ENCODE measurements at places on chromosomes 2 and 18.
A peak's percentile ranks its signal among the peaks of the same experiment; 100 is the strongest.

GRCh38 chr2:189305291-189305943 is 125.9 kb upstream of the COL5A2 start:
- DNase-seq = no peak

- no peak for DNase-seq
Observed at GRCh38 chr2:217875138-217875537, 127.7 kb downstream of the TNS1 start.

- DNase-seq = no peak
Observed at GRCh38 chr2:146392631-146393030, 1452.2 kb upstream of the ACVR2A start.

- no peak for DNase-seq
Observed at GRCh38 chr2:197675711-197676188, 363 bp upstream of the RFTN2 start.

DNA sequence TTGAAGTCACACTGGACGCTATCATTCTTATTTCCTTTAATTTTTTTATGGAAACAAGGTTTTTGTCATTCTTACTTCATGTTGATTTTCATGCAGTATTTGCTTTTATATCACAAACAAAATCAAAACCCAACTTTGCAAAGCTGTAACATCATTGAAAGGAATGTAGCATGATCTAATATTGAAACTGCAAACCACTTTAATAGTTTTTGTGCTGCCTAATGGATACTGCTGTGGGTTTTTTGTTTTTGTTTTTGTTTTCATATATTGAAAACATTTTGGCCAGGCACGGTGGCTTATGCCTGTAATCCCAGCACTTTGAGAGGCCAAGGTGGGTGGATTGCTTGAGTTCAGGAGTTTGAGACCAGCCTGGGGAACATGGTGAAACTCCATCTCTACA is 81.6 kb downstream of the MAP2 start:
- DNase-seq = no peak

DNA sequence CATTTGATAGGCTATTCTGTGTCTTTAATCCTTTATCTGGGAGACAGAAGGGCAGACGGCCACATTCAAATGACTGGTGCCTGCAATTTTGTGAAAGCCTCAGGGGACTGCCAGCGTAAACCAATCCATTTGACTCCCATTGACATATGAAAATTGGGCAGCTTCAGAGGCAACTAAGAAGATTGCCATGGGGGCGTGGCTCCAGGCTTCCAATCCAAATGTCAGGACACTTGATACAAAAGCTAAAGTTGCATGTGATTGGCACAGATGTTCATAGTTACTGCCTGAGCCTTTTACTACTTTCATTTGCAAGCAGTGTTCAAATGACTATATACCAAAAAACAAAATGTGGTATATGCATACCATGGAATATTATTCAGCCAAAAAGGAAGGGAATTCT is 42.0 kb downstream of the SPC25 start:
- DNase-seq = no peak

GRCh38 chr2:96869281-96869821 is 529 bp downstream of the SEMA4C start:
- no peak for DNase-seq

- DNase-seq = no peak
Observed at GRCh38 chr2:10289891-10290290, 12.8 kb upstream of the HPCAL1 start.

DNA sequence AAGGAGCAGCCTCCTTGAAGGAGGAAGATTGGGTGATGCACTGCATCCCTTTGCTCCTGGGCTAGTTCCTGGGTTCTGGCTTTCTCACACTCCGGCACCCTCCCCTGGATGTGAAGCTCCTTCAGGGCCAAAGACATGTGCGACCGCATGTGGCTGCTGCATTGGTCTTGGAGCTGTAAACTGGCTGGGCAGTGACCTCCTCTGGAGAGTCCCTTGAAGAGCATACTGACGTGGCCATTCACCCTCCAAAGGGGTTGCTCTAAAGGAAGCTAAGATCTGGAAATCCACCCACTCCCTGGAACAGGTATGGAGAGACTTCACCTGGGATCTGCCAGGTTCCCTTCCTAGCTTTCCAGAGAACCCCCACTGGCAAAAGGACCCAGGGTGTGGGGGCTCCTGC is 62.1 kb downstream of the TMEM17 start:
- DNase-seq = no peak

DNA sequence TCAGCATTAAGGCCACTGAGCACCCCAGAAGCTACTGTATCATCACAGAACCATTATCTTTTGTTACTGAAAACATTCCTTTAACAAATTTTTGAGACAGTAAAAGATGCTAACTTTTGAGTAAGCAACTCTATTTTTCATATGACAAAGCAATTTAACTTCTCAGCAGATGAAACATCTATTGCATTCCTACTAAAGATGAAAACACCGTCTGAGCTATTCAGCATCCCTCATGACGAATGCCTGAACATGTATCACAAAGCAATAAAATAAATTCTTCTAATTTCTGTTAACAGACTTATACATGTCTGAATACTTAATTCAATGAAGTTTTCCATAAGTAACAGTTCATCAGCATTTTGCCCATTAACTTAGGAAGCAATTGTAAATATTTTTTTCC is 23.9 kb downstream of the CHN1 start:
- DNase-seq = no peak

- DNase-seq = no peak
Observed at GRCh38 chr2:97693476-97693875, 19.9 kb upstream of the ZAP70 start.

DNA sequence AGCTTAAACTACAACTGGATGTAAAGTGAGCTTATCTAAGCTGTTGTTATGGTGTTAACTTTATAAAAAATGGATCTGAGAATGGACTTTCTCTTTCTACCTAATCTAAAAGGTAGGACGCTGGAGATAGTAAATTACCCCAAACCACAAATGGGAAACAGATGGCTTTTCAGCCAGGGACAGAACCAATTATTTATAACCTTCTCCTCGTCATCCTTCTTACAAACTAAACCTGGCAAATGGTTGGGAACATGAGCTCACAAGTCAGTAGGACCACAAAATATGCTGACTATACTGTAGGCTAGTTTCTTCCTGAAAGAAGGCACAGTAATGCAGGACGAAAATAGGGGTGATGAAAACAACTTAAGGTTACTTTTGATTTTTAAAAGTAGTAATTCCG is 32.7 kb upstream of the ZDBF2 start:
- DNase-seq = no peak

DNA sequence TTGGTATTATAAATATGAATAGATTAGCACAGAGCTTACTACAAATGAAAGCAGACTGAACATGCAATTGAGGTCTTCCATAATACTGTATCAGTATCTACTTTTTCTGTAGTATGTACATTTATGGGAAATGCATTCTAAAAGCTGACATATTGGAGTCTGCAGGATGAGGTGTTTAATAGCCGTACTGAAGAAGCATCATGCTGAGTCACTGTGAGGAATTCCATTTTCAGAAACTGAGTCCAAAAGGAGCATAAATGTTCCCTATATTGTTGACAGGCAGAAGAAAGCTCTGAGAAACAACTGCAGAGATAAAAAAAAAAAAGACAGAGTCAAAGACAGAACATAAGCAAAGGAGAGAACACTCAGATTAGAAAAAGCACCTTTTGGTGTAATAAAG is 366.7 kb upstream of the SPHKAP start:
- DNase-seq = no peak

- DNase-seq = no peak
Observed at GRCh38 chr2:15053542-15053941, 421.0 kb downstream of the LRATD1 start.

DNA sequence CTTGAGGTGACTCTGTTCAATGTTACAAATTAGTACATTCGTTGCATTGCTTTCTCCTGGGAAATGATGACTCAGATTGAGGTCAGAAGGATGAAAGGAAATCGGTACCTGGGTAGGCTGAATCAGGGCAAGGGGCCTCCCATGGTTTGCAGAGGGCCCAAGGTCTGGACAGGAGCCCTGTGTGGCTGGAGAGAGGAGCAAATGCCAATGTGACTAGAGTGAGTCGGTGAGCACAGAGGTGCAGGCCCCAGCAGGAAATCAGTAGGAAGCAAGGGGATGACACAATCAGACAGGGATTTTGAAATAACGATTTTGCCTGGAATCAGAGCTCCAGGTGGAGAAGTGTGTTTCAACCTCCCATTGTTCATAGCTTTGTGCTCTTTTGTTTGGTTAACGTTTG is 118.9 kb downstream of the CCDC102B start:
- DNase-seq = no peak

- DNase-seq = no peak
Observed at GRCh38 chr2:168703926-168704325, 98.5 kb upstream of the NOSTRIN start.

DNA sequence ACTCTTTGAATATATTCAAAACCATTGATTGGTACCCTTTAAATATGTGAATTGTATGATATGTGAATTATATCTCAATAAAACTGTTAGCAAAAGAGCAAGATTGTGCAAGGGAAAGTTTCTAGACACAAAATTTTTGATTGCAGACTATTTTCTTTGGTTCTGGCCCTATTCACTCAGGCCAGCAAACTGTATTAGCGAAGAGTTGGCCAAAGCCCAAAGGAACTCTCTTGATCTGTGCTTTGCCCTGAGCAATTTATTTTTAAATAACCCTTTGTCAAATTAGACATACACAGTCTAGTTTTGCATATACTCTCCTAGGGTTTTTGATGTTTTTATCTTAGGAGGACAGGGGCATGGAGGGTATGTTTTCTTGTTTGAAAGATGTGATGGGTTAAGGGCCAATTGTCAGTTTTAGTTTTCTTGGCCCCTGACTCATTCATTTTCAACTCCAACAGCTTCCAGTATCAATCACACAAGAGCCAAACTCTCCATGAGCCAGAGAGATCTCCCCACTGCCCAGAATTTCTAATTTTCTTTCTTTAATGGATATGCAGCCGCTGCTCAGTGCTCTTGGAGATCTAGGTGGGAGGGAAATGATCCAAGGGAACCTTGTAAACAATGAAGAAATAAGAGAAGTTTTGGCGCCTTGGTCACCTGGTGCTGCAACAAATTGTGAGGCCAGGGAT is 231.5 kb downstream of the SRBD1 start:
- no peak for DNase-seq

- no peak for DNase-seq
Observed at GRCh38 chr2:168977608-168978007, 53.5 kb downstream of the ABCB11 start.

DNA sequence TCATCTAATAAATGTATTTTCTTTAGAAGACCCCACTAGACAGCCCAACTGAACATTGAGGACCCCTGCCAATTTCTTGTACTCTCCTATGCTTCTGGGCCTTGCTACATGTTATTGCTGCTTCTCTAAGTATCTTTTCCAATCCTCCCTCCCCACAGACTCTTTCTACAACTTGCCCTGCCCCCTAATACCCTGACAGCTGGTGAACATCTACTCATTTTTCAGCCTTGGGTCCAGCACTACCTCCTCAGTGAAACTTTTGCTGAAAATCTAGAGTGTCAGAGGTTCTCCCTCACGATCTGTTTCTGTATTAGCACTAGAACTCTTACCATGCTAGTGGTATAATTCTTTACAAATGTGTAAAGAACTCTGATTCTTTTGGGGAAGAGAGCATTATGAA is 106.8 kb upstream of the SIX3 start:
- no peak for DNase-seq

- no peak for DNase-seq
Observed at GRCh38 chr2:235219048-235219447, 267.2 kb downstream of the SH3BP4 start.

- DNase-seq = no peak
Observed at GRCh38 chr2:27839022-27839618, 51.1 kb downstream of the RBKS start.

- no peak for DNase-seq
Observed at GRCh38 chr2:241036964-241037421, 38.6 kb downstream of the SNED1 start.

DNA sequence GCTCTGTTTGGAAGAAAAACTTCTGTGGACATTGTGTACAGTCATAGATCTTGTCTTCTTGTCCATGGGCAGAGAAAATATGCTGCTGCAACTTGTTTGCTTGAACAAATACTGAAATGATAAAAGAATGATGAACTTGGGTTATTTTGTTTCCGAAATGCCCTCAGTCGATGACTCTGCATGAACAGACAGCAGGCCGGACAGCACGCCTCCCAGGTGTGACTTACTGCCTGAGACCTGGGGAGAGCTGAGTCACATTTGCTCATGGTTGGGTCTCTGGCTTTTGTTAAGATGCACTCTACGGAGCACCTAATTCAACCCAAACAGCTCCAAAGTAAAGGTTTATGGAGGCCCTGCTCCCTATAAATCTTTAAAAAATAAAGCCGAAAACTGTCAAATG is 262.5 kb downstream of the ZNF521 start:
- no peak for DNase-seq

- DNase-seq = no peak
Observed at GRCh38 chr2:134141598-134142340, 112.1 kb upstream of the MGAT5 start.

DNA sequence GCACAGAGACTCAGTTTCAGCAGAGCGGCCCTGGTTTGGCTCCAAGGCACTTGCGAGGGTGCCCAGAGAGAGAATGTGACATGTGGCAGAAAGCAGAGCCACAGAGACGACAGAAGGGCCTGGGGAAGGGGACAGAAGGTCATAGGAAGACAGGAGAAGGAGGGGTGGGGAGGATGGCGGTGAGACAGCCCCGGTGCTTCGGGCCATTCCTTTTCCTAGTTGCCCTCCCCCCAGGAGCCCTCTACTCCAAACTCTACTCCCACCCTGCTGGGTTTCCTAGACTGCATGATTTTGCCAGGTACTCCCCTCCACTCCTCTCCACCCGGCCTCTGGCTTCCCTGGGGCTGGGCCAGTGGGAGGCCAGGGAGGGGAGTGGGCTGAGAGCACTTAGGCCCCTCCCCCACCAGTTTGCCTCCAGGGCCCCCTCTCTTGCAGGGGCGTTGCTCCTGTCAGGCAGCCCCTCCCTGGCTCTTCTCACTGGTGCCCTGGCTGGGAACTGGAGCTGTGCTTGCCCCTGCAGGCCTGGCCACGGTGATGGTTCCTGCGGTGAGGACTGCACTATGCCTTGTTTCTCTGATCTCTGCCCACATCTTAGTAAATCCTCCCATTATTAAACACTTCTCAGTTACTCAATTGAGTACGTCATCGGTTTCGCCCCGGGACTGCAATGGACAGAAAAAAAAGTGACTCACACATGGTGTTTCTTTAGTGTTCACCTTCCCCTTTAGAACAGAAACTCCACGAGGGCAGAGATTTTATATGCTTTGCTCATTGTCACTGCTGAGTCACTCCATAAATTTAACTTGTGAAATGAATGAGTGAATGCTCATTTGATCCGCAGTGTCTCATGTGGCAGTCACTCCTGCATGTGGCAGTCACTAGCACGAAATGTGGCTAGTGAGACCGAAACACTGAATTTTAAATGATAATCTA is 58.7 kb upstream of the SP3 start:
- DNase-seq = peak; percentile 29

DNA sequence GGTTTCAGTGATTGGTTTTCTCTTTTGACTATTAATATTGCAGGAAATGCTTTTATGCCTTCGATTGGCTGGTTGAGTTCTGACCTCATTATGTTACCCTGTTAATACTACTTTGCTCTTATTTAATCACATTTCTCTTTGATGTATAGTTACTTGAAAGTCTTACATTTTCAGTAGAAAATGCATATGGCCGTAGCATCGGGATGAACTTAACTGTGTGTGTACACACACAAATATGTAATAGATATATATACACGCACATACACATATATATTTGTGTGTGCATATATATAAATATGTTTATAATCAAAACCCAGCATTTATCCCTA is 1.6 kb downstream of the EPC2 start:
- no peak for DNase-seq
